ENCODE measurements at places on chromosomes 6 and 20. TPM values are rescaled to one million over a fixed set of nuclear protein-coding genes. Genes with fewer than 3 reads are reported as not detected.

The SLC32A1 gene
- not detected for total RNA-seq

The RAB32 gene
- total RNA-seq: 88.6 TPM

The FAM162B gene
- not detected for total RNA-seq

GRCh38 chr6:41367061-41367460, 31.7 kb downstream of the NCR2 start:
- H3K27me3 ChIP-seq: peaks cover 6% of the 10 kb centered on the region
- no peak overlapping the region for H3K27ac ChIP-seq
- peaks cover 23% of the 10 kb centered on the region for H3K4me1 ChIP-seq
- H3K4me3 ChIP-seq: no peak overlapping the region

Data from SJSA1 (cell line).